ENCODE measurements at places on chromosomes 4 and X.

DNA sequence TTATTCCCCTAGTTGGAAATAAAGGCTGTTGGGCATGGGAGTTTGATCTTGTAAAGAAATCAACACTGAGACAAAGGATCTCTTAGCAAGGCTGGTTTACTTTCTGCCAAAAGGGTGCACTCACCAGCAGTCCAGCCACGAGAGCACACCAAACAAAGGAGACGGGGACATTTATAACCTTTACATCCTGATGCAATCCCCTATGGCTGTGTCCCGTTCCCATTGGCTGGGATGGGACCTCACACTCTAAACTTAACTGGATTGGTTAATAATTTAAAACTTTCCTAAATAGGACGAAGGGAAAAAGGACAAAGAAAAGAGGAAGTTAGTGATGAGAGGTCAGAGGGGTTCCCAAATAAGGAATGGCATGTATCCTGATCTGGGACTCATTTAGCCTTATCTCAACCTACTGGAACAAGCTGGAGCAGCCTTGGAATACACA, 17.9 kb downstream of the METAP1 start:
- DNase-seq, result no peak

- DNase-seq, result no peak
These were observed 28.0 kb upstream of the IGBP1 start for GRCh38 chrX:70105229-70105628.

DNA sequence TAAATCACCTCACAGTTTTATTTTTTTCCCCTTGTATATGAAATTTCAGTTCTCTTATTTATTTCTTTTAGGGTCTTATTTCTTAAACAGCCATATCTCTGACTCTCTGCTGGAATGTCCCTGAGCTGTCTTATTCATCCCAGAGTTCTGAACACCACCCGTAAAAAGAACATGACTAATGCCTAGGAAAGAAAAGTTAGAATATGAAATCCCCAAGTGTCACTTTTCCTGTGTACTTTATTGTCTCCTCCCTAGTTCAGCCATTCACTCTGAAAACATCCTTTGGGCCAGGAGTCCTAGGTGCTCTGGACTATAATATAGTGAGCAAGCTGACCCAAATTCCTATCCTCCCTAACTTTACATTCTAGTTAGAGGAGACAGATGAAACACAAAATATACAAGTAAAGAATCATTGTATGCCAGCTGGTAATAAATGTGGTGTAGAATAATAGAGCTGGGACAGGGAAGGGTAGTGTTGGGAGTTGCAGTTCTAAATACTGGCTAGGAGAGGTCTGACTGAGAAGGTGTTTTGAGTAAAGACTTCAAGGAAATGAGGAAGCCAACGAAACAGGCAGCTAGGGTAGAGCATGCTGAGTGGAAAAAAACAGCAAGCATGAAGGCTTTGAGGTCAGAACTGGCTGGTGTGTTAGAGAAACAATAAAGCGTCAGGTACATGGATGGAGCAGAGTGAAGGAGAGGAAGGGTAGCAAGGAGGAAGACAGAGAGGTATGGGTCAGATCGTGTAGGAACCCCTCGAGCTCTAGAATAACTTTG, 40.6 kb upstream of the FTHL17 start:
- no peak for DNase-seq

DNA sequence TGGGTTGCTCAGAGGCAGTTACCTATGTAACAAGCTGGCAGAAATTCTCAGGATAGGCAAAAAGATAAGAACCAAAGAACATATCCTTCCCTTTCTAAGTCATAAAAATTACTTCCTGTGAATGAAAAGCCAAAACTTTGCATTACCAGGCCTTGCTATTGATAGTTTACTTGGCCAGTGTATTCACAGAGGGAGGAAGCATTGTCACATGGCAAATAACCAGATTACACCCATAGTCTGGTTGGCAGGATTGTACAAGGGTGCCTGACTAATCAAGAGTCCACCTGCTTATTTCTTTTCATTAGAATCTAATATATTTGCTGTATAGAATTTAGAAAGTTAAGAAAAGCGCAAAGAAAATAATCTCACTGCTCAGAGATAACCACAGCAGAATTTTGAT, 14.1 kb downstream of the XIAP start:
- DNase-seq, result no peak

DNA sequence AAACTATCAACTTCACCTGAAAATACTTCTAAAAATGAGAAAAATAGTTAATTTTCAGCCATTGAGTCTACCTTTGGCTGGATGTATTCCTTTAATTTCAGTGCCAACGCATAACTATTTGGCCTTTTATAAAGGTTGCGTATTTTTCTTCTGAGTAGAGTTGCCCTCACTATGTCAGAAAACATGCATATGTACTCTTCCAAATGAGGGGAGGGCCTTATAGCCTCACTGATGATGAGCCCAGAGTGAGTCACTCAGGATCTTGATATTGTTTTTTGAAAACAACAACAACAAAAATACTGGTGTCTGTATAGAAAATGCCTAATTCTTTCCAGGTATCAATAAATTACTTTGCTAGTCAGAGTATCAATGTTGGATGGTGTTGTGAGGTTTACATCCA, 349.3 kb downstream of the FBXO8 start:
- no peak for DNase-seq

All from SK-N-DZ (cell line).